Type B pancreatic cell (in vitro differentiated cells): ENCODE measurements at places on chromosomes 16 and 17. TPM values are rescaled to one million over a fixed set of nuclear protein-coding genes. Genes with fewer than 3 reads are reported as not detected.
A peak's percentile ranks its signal among the peaks of the same experiment; 100 is the strongest.

DNA sequence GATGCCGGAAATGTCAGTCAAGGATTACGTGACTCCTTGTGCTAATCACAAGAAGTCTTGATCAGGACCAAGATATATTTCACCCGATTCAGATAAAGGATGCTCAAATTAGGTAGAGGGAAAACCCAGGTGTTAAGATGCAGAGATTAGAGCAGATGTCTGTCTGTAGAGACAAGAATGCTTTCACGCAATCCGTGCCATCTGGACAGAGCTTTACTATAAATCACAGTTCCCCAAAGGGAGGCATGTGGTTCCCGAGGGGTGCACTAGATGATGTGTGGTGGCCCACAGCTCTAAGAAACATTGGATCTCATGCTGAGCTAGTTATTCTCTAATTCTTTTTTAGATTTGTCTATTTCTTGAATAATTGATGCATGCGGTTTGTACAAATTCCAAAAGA, 9.8 kb upstream of the MAP3K14 start:
- H3K4me3 ChIP-seq = no peak overlapping the region
- no peaks in the 10 kb centered on the region for H3K27me3 ChIP-seq
- DNase-seq = no peak
- no peak overlapping the region for H3K27ac ChIP-seq
- H3K36me3 ChIP-seq = no peaks in the 10 kb centered on the region
- peaks cover 4% of the 10 kb centered on the region for H3K4me1 ChIP-seq

GRCh38 chr17:41527063-41528023, 765 bp downstream of the KRT19 start:
- H3K27me3 ChIP-seq = peaks cover 42% of the 10 kb centered on the region
- peak overlapping the region; percentile 89 for H3K4me3 ChIP-seq
- no peak for DNase-seq

Gene RHBDL3
- 1.4 and 4.4 TPM in 2 replicates for total RNA-seq

DNA sequence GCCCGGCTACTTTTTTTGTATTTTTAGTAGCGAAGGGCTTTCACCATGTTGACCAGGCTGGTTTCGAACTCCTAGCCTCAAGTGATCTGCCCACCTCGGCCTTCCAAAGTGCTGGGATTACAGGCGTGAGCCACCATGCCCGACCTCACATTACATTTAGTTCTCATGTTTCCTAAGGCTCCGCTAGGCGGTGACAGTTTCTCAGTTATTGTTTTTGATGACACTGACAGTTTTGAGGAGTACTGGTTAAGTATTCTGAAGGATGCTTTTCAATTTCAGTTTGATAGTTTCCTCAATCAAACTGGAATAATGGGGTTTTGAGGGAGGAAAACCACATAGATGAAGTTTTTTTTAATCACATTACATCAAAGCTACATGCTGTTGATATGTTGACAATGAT, 1028.5 kb downstream of the CDH8 start:
- DNase-seq = no peak
- no peaks in the 10 kb centered on the region for H3K27me3 ChIP-seq
- H3K27ac ChIP-seq = no peak overlapping the region
- H3K36me3 ChIP-seq = no peaks in the 10 kb centered on the region

- peaks cover 8% of the 10 kb centered on the region for H3K4me1 ChIP-seq
- no peak for DNase-seq
- no peak overlapping the region for H3K4me3 ChIP-seq
- no peak overlapping the region for H3K27ac ChIP-seq
- no peaks in the 10 kb centered on the region for H3K36me3 ChIP-seq
Measured at GRCh38 chr17:71107136-71107535, 937.8 kb downstream of the KCNJ2 start.

- H3K4me3 ChIP-seq = no peak overlapping the region
- DNase-seq = no peak
- H3K36me3 ChIP-seq = peaks cover 35% of the 10 kb centered on the region
- H3K27me3 ChIP-seq = no peaks in the 10 kb centered on the region
Measured at GRCh38 chr16:56408379-56409098, 16.8 kb downstream of the AMFR start.

DNA sequence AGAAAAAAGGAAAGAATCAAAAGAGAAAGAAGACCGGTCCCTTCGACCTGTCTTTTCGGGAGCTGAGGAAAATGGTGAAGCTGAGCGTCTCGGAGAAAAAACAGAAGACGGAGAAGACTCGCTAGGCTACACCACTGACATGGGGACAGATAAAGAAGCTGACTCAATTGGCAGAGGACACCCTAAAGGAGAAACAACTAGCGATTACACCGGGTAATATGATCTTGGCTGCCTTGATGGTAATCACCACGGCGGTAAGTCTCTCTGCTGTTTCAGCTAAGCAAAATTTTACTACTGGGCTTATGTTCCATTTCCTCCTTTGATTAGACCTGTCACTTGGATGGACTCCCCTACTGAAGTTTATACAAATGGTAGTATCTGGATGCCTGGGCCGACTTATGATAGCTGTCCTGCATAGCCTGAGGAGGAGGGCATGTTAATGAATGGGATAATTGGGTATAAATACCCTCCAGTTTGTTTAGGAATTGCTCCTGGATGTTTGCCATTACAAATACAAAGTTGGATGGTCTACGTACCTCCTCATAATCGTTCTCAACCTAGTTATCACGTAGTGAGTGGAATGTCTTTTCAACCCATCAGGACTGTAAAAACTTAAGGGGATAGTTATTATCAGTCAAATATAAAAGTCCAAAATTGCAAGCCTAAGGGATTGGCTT, 24.1 kb downstream of the ALOX15B start:
- no peaks in the 10 kb centered on the region for H3K36me3 ChIP-seq
- H3K27ac ChIP-seq = no peak overlapping the region
- peak overlapping the region; percentile 44 for H3K4me3 ChIP-seq
- peaks cover 15% of the 10 kb centered on the region for H3K4me1 ChIP-seq
- no peak for DNase-seq
- peaks cover 92% of the 10 kb centered on the region for H3K27me3 ChIP-seq

DNA sequence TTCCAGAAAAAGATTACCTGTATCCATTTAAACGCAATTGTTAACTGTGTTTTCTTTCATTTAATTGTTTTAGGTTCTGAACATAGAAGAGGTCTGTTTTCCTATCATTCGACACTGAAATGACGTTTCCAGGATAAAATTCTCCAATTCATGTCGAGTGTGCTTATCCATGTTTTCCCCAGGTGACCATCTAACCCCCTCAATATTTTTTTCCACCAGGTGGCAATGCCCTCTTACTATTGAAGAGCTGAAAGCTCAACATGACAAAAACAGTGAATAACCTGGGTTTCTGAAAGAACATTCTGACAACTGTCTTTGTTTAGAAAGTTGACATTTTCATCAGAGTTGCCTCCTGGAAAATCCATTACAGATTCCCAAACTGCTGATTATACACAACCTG, 948.7 kb downstream of the KCNJ2 start:
- DNase-seq = no peak
- H3K4me1 ChIP-seq = peaks cover 6% of the 10 kb centered on the region
- peaks cover 9% of the 10 kb centered on the region for H3K27me3 ChIP-seq
- no peak overlapping the region for H3K27ac ChIP-seq

Gene MYO15A
- 1.8 and 2.2 TPM in 2 replicates for total RNA-seq

GRCh38 chr17:59837308-59838051, 55.3 kb downstream of the TUBD1 start:
- DNase-seq = peak; percentile 60
- H3K4me1 ChIP-seq = peaks cover 40% of the 10 kb centered on the region
- H3K4me3 ChIP-seq = peak overlapping the region; percentile 96
- H3K27me3 ChIP-seq = peaks cover 6% of the 10 kb centered on the region
- peaks cover 45% of the 10 kb centered on the region for H3K36me3 ChIP-seq
- H3K27ac ChIP-seq = peak overlapping the region; percentile 97

- peaks cover 8% of the 10 kb centered on the region for H3K36me3 ChIP-seq
- peaks cover 8% of the 10 kb centered on the region for H3K4me1 ChIP-seq
- no peak for DNase-seq
- peak overlapping the region; percentile 1 for H3K27ac ChIP-seq
- H3K4me3 ChIP-seq = no peak overlapping the region
- H3K27me3 ChIP-seq = peaks cover 4% of the 10 kb centered on the region
Measured at GRCh38 chr16:53732296-53732929, 28.5 kb downstream of the FTO start.
